ENCODE measurements at places on chromosomes 5 and 9.
A peak's percentile ranks its signal among the peaks of the same experiment; 100 is the strongest.

- no peak for DNase-seq
Observed at GRCh38 chr5:137737349-137738131, 1.7 kb upstream of the KLHL3 start.

DNA sequence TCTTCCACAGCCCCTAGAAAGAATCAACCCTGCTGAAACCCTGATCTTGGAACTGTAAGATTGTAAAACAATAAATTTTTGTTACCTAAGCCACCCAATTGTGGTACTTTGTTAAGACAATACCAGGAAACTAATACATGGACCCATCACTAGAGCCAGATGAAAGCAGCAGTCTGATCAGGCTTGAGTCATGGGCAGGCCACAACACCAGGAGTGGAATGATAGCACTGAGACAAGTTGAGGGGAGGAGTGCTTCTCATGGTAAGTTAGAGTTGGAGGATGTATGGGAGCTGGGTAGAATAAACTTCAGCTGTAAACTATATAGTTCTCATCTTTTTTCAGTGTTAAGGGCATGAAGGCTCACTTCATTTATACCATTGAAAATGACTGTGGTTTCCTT, 164.4 kb upstream of the OR13F1 start:
- no peak for DNase-seq

DNA sequence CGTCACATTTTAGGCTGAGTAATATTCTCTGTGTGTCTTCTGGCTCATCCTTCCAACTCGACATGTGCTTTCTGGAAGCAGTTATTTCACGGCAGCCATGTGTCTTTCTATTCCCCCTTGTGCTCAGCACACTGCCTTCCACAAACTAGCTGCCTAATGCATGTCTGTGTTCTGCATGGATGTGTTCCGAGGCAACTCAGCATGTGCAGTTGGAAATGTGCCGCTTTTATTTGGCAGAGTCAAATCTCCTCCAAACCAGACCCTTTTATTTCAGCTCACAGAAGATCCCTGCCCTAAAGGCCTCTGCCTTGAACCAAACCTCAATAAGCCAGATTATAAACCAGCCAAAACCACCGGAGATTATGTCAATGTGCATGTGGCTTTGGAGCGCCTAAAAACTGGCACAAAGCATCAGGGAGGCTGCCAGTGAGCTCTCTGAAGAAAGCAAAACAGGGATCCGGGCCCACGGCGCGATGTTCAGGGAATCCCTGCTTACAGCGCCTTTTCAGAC, 360.2 kb downstream of the DEPDC1B start:
- DNase-seq = peak; percentile 63

DNA sequence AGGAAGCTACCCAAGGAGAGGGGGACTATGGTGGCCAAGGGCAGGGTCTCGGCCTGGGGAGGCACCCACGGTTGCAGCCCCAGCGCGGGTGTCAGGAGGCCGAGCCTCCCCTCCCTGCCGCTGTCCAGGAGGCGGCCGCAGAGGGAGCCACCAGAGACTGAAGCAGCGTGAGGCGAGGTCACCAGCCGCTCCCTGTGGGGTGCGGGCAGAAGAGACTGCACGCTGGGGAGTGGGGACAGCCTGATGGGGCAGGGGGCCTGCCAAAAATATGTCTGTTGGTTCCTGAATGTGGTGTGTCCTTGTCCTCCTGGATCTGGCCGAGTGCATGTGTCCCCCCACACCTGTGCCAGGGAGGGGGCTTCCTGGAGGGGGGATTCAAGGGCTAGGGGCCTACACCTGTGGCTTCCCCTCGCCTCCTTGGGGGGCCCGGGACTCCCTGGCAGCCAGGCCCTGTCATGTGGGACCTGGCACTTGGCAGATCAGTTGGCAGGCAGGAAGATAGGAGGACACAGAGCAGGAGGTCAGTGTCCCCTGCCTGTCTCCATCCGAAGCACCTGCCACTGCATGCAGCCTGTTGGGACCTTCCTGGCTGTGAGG, 131.2 kb downstream of the DAB2IP start:
- no peak for DNase-seq

- DNase-seq = no peak
Observed at GRCh38 chr5:174397206-174397605, 327.2 kb upstream of the MSX2 start.

GRCh38 chr9:123940721-123941523, 11.0 kb upstream of the DENND1A start:
- no peak for DNase-seq

DNA sequence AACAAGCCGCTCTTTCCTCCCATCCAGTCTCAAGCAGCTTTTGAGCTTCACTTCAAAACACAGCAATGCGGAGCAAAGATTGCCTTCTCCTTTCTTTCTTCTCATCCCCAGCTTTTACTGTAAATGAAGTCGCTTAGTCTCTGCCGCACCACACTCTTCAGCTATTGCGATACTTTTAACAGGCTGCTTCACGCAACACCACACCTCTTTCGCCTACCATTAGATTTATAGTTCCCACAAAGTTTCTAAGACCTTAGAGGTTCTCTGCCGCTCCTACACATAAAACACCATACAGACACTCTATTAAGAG, 711 bp downstream of the PGGT1B start:
- DNase-seq = no peak

DNA sequence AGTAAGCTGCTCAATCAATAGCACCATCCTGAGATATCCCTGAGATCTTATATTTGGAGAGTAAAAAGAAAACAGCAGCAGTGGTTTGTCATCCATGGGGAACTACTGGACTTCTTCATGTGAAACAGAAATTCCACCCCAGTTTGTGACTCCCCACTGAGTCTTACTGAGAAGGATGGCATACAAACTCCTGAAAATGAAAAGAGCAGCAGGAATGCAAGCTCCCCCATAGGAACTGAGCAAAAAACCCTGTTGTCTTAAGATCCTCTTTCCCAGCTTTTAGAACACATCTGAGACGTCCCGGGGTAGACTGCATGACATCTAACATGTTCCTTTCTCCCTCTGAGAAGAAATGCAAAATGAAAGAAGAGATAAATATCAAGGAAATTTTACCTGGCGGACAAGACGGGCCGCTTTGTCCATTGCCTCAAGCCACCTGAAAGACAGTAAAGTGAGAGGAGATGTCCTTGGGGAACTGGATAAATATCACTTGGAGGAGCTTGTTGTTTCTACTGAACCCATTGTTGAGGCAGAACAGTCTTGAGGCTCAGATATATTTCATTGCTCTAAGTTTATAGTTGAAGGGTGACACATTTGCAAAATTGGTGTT, 117.1 kb downstream of the NUDT12 start:
- DNase-seq = no peak

- DNase-seq = no peak
Observed at GRCh38 chr5:175659546-175660253, 1.8 kb downstream of the HRH2 start.

DNA sequence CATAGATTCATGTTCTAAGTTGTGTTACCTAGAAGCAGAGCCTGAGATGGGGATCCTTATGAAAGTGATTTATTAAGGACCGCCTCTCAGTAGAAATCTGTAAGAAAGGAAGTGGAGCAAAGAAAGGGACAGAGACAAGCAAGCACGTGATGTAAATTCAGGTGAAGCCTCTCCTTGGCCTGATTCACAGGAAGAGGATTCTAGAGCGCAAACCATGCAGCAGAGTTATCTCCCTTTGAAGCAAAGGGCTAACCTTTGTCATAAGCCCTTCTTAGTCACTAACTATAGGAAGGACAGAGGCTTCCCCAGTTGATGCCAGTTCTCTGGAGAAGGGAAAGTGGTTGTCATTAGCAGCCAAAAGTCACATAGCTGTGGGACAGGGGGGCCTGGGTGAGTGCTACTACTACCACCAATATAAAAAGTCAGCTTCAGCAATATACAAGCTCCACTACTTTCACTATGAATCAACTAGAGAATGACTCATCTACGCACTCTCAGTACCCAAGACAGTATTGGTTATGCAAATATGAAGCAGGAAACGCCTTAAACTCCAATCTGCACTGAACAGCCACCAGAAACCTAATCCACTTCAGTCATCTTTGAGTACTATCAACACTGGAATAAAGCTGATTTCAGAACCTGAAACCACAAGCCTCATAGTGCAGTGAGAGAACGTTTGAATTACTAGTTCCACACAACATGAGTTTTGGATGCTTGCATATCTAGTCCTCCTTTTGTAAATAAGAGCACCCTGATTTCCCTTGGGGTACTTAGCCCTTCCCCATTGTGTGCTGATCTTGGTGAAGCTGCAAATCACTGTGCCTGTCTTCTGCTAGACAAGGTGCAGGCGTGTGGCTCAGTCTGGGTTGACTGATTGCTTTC, 162.7 kb downstream of the ZNF608 start:
- DNase-seq = no peak

DNA sequence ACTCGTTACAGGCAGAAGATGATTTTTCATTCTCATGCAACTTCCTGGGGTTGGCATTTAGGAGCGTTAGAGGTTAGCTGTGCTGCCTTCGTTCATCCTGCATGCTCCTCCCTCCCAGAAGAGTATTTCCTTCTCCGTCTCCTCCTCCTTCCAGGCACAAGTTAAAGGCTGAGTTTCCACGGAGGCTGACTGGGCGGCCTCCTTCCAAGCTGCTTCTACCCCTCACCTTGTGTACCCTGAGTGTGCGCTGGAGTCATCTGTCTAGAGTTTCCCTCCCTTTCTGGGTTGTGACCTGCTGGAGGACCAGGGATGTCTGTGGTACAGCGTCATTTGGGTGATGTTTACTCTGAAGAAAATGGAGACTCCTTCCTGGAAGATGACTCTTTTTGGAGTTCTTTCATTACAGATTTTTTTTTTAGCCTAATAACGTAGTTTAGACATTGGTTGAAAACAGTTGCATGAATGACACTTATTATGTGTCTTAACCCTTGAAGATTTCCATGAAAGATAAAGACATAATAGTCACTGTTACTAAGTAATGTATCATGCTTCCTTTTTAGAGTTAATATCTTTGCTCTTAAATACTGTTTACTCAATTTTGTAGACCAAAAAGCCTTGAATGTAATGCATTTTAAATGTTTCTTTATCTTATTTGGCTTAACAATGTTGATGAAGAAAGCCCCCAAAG, 146.9 kb downstream of the TENT4A start:
- no peak for DNase-seq

- DNase-seq = no peak
Observed at GRCh38 chr5:75524591-75524990, 12.9 kb downstream of the POLK start.

- no peak for DNase-seq
Observed at GRCh38 chr5:136020383-136021015, 8.3 kb upstream of the TGFBI start.

- DNase-seq = no peak
Observed at GRCh38 chr9:104805441-104805840, 41.5 kb downstream of the NIPSNAP3B start.

- DNase-seq = no peak
Observed at GRCh38 chr9:130609163-130609562, 29.8 kb downstream of the FUBP3 start.

GRCh38 chr5:100175346-100175745, 359.8 kb upstream of the FAM174A start:
- DNase-seq = no peak

GRCh38 chr9:126145887-126146253, 180.8 kb upstream of the MVB12B start:
- DNase-seq = no peak

DNA sequence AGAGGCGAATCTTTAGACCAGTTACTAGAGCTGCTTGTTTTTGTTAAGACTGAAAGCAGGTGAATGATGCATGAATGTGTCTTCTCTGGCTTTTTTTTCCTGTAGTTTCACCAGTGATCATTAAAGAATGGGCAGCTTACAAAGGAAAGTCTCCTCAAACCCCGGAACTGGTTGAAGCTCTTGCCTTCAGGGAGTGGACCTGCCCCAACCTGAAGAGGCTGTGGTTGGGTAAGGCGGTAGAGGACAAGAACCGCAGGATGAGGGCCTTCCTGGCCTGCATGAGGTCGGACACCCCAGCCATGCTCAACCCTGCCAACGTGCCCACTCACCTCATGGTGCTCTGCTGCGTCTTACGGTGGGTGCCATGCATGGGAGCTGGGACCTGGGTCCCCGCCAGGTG, 33.3 kb upstream of the PHF2 start:
- DNase-seq = no peak

- DNase-seq = no peak
Observed at GRCh38 chr5:134964359-134965270, 3.1 kb upstream of the CATSPER3 start.

DNA sequence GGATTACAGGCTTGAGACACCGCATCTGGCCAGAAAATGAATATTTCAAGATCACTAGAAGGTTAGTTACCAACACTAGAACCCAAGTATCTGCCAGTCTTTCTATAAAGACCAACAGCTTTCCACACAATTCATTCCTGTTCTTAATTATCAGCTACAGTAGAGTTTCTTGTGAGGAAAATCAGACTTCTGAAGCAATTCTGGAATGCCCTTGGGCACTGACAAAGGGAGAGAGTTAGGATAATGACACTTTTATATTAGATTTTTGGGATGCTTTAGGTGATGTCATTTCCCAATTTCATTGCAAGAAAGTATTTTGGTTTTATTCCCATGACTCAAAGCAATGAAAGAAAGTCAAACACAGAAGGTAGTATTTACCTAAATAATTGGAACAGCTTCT, 497.0 kb upstream of the TUSC1 start:
- DNase-seq = no peak

DNA sequence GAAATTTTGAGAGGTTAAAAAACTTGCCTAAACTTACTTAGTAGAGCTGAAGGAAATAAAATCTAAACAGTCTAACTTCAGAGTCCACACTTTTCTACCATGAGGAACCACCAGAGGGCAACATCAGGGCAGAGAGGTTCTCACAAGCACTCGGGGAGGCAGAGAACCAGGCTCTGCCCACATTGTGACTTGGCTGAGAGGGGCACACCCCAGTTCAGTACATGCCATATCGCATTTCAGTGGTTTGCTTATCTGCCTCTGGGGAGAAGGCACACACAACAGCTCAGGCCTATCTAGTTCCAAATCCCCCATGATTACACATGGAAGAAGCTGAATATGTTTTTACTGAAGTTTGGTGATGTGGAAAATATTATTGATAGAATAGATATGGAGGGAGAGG, 49.2 kb downstream of the EQTN start:
- no peak for DNase-seq

DNA sequence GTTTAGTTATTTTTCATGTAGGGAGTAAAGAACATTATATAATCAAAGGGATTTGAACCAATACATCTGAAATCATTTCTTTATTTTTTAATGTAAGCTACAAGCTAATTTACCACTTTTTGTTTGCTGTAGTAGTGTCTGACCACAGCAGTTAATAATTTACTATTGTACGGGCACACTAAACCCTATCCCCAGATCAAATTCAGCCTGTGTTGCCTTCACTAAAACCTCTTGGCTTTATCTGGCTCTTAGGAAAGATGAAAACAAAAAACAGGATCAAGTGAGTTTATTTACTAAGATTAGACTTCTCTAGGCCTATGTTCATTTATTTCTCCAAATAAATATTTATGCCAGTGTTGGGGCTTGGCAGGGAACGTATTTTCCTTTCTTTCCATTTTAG, 384.1 kb downstream of the EBF1 start:
- no peak for DNase-seq

DNA sequence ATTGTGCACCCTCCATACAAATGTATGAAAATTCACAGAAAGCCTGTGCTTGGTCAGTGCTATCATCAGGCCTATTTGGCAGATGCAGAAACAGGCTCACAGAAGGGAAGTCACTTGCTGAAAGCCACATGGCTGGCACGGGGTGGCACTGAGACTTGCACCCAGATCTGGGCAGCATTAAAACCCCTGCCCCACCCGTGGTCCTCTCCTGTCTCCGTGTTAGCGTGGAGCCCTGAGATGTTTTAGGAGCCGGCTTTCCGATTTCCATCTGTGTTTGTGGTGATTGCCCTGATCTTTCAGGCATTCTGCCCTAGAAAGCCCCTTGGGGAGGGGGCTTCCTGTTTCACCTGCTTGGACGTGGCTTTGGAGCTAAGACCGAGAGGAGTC, 102.2 kb upstream of the IER5L start:
- no peak for DNase-seq

Data from sciatic nerve (tissue), 2 donors.